Astrocyte of the cerebellum (primary cell): ENCODE measurements at places on chromosomes 4 and X.

- DNase-seq, result no peak
These were observed 5.1 kb upstream of the PLCXD1 start for GRCh38 chrX:275967-276580.

GRCh38 chr4:56183344-56183959 is 203.8 kb downstream of the AASDH start:
- DNase-seq, result no peak

- DNase-seq, result no peak
These were observed 7.6 kb downstream of the SEPTIN11 start for GRCh38 chr4:76957004-76957738.

DNA sequence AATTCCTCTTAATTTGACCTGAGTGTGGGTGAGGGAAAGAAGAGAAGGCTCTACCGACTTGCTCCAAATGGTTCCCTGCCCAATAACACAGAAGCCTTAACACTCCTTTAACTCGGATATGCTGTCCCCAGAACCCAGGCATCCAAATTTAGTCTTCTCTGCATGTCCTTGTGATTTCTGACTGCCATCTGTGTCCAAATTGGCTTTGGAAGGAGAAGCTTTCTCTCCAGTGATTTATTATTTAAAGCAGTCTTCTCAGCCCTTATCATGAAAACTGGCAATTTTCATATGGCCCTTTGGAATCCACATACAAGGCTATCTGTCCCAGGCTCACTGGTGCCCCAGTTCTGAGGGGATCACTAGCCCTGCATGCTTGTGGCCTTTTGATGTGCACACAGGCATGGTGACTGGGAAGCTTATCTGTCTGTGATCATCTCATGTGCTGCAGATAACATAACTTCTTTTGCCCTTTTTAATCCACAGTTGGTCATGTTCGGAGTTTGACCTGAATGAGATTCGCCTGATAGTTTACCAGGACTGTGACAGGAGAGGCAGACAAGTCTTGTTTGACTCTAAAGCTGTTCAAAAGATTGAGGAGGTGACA is 56.7 kb downstream of the FNIP2 start:
- no peak for DNase-seq
